ENCODE measurements at places on chromosomes 6 and 20. TPM values are rescaled to one million over a fixed set of nuclear protein-coding genes. Genes with fewer than 3 reads are reported as not detected.

TGM2 gene
- 35.7 TPM for total RNA-seq

KIAA0408 gene
- 0.25 TPM for total RNA-seq

LCA5 gene
- 9.2 TPM for total RNA-seq

SLC23A2 gene
- total RNA-seq: 34.7 TPM

HMGCLL1 gene
- total RNA-seq: 2.4 TPM

SCRT2 gene
- total RNA-seq: not detected

DNA sequence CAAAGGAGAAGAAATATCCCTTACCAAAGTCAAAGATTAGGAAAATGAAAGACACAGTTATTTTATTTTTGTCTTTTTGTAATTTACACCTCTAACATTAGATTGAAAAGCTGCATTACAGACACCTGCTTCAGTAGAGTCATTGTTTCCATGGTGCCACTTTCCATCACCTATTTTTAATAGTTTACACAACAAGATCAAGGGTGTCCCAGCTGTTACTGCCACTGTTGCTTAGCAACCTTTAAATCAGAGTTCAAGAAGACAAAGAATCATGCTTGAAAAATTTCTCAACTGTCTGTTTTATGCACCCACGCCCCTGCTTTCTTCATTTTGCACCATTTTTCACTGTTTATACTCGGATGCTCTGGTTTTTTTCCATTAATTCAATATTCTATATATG, 668.2 kb upstream of the GJE1 start:
- DNase-seq: no peak

- no peak for DNase-seq
Observed at GRCh38 chr20:36175475-36175995, 21.0 kb downstream of the EPB41L1 start.

- DNase-seq: no peak
Observed at GRCh38 chr6:127300411-127300810, 33.7 kb downstream of the RNF146 start.

GRCh38 chr6:35368038-35368887, 25.9 kb downstream of the PPARD start:
- DNase-seq: no peak

DNA sequence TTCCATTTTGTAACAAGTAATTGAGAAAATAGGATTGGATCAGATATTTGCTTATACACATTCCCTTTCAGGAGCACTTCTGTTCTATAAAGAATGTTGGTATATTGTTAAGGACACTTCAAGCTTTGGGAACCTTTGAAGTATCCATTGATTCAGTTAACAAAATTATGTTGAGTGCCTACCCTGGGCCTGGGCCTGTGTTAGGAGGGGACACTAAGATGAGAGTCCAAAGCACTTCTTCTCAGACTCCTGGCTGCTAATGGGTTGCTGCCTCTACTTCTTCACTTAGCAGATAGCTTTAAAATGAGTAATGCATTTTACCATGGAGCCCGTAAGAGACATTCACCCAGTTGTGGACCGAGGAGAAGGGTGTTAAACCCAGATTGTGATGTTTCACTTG, 40.3 kb downstream of the PTPN1 start:
- no peak for DNase-seq

- no peak for DNase-seq
Observed at GRCh38 chr6:122780114-122780513, 598 bp downstream of the FABP7 start.

- no peak for DNase-seq
Observed at GRCh38 chr6:112286010-112286409, 31.6 kb upstream of the LAMA4 start.

GRCh38 chr6:47231151-47231550, 78.6 kb downstream of the TNFRSF21 start:
- DNase-seq: no peak

DNA sequence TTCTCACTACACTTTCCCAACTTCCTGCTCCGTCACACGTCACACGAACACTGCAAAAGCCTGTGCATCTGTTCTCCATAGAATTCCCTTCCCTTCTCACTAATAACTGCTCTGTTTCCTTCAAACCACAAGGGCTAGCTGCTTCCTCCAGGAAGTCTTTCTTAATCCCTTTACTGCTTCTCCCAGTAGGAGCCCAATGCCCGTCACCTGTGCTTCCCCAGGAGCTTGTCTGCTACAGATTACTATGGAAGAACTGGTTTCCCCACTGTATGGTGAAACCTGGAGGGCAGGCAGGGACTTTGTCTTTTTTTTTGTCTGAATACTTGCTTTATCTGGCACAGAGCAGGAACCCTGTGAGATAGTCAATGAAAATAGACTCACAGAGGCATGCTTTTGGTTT, 444.7 kb upstream of the MAP3K7 start:
- no peak for DNase-seq

DNA sequence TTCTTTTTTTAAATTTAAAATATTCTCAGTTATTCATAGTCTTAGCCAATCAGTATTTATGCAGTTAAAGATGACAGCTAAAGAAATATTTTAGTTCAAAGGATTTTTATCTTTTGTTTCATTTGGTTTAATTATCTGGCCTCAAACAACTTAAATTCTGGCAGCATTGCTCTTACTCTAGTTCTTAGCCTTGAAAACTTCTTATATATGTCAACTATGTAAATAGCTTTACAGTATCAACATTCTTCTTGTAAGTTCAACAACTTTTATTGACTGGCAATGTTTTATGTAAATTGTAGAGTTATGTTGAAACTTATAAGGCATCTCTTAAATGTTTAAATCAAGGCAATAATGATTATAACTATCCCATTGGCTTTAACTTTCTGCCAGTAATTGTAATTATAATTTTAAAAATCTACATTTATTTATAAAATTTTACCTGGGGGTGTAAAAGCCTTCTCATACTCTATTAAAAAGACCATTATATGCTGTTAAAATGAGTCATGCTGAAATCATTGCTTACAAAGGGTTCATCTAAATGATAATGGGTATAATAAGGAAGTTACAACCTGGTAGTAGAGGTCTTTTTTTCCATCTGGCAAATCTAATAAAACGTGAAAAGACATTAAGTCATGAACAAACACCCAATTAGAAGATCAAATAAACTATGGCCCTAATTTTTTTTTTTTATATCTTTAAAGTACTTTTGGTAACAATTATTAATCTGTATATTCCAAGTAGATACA, 45.8 kb upstream of the FAM184A start:
- no peak for DNase-seq
